Spinal cord (tissue), 10 donors: ENCODE measurements at places on chromosomes 3 and 15. TPM values are rescaled to one million over a fixed set of nuclear protein-coding genes. Genes with fewer than 3 reads are reported as not detected.

The DAZL gene
- total RNA-seq = 0.06 TPM

The CRTC3 gene
- total RNA-seq = 17.0 TPM

The SYNPR gene
- 83.5 TPM for total RNA-seq

The CRTAP gene
- total RNA-seq = 125 TPM

The CPN2 gene
- not detected for total RNA-seq

The CELF6 gene
- total RNA-seq = 6.8 TPM

The ANKRD34C gene
- 0.28 TPM for total RNA-seq

The CHST13 gene
- total RNA-seq = 0.28 TPM
